ENCODE measurements at places on chromosomes 7 and 10.

DNA sequence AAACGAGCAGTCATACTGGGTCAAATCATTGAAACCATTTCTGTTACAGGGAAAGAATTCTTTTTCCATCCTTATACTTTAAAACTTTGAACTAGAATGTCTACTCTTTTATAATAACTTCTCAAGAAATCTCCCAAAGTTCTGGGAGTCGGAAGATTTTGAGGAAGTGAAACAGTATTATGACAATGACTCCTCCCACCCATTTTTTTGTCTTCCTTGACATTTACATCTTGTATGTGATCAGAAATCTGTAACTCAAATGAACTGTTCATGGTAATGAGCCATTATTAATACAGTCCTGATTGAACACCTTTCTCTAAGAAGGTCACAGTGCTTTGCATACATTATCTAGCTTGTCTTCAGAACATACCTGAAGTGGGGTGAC, 227.4 kb downstream of the CELF2 start:
- DNase-seq, result no peak

DNA sequence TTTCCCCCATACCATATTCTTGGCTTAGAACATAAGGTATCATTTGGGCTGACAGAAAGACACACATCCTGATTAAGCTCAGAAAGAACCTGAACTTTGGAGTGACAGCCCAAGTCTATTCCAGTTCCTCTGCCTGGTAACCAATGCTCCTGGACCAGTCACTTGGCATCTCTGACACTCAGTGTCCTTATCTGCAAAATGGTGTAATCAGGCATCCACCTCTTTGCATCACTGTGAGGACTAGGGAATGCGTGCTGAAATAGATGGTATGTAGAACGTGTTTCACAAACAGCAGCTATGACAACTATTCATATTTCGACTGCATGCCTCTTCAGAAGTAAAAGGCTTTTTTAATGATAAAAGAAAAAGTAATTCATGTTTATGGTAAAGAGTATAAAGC, 26.2 kb upstream of the PIK3AP1 start:
- DNase-seq, result no peak

- no peak for DNase-seq
These were observed 204.3 kb downstream of the CCDC7 start for GRCh38 chr10:32650246-32650655.

- DNase-seq, result no peak
These were observed 64.0 kb upstream of the DUSP5 start for GRCh38 chr10:110433740-110434139.

DNA sequence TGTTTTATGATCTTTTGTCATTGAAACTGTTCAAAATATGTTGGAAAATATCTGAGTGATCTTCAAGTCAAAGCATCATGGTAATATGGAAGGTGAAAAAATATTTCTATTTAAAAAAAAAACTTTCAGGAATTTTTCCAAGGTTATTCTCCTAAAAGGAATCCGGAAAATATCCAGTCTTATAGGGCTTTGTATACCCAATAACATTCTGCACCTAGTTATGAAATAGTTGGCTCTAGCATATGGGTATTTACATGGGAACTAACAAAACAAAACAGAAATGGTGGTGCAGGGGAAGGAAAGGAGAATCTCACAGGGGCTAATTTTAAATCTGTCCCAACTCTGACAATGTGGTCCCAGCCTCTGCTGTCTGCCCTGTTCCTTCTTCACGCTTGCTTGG, 167.1 kb upstream of the RHEB start:
- DNase-seq, result no peak

Measured in NCI-H2081 treated with DMSO at 0.1 percent for 48 hours (cell line).